ENCODE measurements at places on chromosomes 3 and 15.

DNA sequence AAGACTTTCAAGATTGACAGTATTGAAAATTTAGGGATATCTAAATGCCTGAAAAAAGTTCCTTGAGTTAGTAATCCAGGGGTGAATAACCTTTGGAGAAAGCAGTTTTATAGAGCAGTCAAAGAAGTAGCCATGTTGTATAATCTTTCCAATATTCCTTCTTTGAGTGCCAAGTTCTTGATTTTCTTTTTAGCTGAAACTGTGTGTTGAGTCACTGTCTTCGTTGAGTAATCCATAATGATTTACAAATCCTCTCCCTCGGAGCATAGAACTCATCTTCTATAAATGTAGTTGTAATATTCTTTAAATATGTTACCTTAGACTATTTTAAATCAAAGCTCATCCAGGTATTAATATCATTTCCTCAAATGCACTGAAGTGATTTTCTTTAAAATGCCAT is 135.2 kb downstream of the BBX start:
- DNase-seq, result no peak

DNA sequence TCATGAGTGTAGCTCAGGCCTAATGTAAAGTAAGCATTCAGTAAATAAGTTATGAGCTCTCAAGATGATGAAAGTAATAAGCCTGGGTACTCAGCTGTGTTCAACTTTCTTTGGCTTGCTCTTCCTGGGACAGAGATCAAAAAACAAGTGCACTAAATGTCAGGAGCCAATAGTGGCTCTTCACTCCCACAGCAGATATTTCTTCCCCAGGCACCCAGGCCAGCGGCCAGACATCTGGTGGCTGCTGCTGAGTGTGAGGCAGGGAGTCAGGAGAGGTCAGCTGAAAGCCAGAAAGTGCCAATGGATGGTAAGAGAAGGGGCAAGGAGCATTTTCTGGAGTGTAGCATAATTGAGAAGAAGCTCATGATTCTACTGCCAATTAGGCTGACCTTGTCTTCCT is 18.2 kb upstream of the ITGA11 start:
- DNase-seq, result no peak

- no peak for DNase-seq
Observed at GRCh38 chr3:84082726-84083125, 876.1 kb upstream of the CADM2 start.

GRCh38 chr3:166785876-166786275 is 594.2 kb downstream of the ZBBX start:
- no peak for DNase-seq

- DNase-seq, result no peak
Observed at GRCh38 chr15:75712668-75713337, at the start of gene CSPG4. TSS of gene CSPG4 (minus strand) at chr15:75712848. CDS start at chr15:75712755, 93 bp downstream.

DNA sequence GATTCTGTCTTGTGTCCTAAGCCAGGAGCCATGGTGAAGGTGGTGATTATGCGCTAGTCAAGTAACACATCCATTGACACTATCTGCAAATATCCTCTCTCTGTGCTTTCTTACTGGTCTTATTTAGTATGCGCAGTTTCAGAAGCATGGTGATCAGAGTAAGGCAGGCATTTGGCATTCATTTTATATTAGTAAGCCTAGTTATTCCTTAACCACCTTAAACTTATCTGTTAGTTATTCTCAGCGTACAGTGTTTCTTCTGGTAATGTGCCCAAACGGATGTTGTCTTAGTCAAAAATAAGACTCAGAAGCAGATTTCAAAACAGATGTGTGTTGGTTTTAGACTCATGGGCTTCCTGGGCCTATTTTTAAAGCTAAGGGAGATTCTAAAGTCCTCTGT is 329.2 kb downstream of the GRM7 start:
- DNase-seq, result no peak

GRCh38 chr3:64214381-64215018 is 10.8 kb downstream of the PRICKLE2 start:
- DNase-seq, result no peak

- no peak for DNase-seq
Observed at GRCh38 chr3:175606650-175607318, 747.6 kb downstream of the NAALADL2 start.

DNA sequence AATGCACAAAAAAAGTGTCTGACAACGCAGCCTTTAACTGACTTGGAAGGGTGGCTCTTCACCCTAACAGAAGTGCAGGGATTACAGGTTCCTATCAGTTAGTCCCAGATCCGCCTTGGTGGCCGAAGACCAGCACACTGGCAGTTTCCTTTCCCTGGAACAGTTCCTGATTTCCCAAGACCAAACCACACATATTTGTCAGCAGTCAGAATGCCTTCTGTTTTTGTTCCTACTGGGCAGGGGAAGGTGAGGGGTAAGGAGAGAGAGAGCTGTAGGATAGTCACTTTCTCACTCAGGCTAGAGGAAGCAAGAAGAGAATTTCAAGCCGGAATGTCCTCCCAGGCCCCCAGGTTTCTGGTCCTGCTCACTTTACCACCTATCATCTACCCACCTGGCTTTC is 9.2 kb downstream of the CXCR6 start:
- no peak for DNase-seq
